ENCODE measurements at places on chromosomes 12 and 14. TPM values are rescaled to one million over a fixed set of nuclear protein-coding genes. Genes with fewer than 3 reads are reported as not detected.
A peak's percentile ranks its signal among the peaks of the same experiment; 100 is the strongest.

The PARPBP gene
- total RNA-seq = 0.27 TPM

- DNase-seq = no peak
- no peaks in the 10 kb centered on the region for H3K27me3 ChIP-seq
- peak overlapping the region; percentile 45 for H3K27ac ChIP-seq
- no peak overlapping the region for H3K4me3 ChIP-seq
- H3K36me3 ChIP-seq = no peaks in the 10 kb centered on the region
Observed at GRCh38 chr12:2120982-2121758, 68.4 kb downstream of the CACNA1C start.

The P2RX2 gene
- not detected for total RNA-seq

DNA sequence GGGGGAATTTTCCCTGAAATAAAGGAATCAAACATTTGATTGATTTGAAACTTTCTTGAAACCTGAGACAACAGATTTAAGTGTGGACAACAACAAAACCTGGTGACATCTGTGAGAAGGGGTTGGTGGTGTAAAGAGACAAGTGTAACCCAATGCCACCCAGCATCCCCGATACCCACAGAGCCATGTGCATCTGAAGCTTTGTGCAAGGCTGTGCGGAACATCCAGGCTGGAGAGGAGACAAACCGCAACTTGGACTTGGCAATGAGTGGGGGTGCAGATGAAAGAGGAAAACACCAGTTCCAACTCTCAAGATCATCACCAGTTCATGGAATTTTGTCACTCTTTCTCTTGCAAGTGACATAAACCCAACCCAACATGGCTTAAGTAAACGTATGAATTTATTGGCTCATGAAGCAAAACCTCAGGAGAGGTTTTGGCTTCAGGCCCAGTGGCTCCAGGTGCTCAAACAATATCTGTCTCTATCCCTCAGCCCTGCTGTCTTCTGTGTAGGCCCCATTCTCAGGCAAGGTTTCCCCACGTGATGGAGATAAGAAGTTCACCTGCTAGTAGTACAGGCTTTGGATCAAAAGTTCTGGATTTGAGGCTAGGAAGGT, 55.2 kb upstream of the NTF3 start:
- H3K4me3 ChIP-seq = no peak overlapping the region
- no peak for DNase-seq
- no peaks in the 10 kb centered on the region for H3K36me3 ChIP-seq
- H3K27ac ChIP-seq = no peak overlapping the region
- no peaks in the 10 kb centered on the region for H3K4me1 ChIP-seq

- H3K36me3 ChIP-seq = no peaks in the 10 kb centered on the region
- no peak for DNase-seq
- no peaks in the 10 kb centered on the region for H3K27me3 ChIP-seq
Observed at GRCh38 chr12:85603556-85603955, 232.7 kb downstream of the RASSF9 start.

- no peak for DNase-seq
- no peak overlapping the region for H3K27ac ChIP-seq
- H3K4me1 ChIP-seq = no peaks in the 10 kb centered on the region
- H3K4me3 ChIP-seq = no peak overlapping the region
- H3K36me3 ChIP-seq = no peaks in the 10 kb centered on the region
Observed at GRCh38 chr14:60309867-60310552, 61.0 kb downstream of the PPM1A start.

The PZP gene
- not detected for total RNA-seq

DNA sequence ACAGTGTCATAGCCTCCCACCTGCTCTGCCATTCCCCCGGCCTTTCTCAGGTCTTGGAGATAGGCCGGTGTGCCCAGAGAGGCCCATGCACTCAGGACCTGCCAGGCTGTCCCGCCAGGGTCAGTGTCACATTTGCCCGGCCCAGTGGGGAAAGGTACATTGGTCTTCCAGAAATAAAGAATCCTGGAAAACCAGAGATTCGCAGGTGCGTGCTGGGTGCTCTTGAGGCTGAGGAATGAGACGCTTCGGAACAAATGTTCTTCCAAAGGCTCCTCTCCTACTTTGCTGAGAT, 205.8 kb upstream of the RTL1 start:
- H3K4me3 ChIP-seq = no peak overlapping the region
- H3K4me1 ChIP-seq = no peaks in the 10 kb centered on the region
- H3K27ac ChIP-seq = no peak overlapping the region
- H3K36me3 ChIP-seq = no peaks in the 10 kb centered on the region
- H3K27me3 ChIP-seq = no peaks in the 10 kb centered on the region

The GLIPR1L1 gene
- not detected for total RNA-seq

DNA sequence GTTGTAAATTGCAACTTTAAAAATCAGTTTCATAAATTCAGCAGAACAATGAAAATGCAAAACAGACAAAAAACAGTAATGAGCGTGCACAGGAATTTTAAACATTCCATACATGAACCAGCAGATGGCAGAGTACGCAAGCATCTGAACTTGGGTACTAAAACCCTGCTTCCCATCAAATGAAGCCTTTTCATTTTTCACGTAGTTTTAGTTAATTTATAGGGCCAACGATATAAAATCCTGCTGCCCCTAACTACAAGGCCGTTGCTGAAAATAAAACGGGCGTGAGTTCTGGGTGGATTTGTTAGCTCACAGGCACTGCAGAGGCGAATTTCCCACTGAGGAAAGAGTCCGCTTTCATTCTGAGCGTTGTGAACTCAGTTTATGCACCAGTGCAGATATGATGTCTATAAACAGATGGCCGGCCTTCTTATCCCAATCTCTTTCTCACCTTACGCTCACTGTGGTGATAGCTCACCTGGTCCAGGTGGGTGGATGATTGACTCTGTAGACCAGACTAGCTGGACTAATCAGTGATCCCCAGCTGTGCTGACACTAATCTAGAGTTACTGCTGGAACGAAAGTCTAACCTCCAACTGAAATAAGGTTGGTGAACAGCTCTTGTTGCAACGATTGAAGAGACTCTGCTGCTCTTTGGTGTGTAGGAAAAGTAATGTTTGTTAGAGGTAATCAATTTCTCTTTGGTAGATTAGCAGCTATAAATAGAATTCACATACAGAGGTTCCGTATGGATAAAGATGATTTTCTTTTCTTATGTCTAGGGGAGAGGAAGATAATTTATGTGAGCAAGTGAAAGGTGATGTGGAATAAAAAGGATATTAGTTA, 89.2 kb downstream of the PDZRN4 start:
- no peaks in the 10 kb centered on the region for H3K4me1 ChIP-seq
- DNase-seq = no peak
- H3K27me3 ChIP-seq = no peaks in the 10 kb centered on the region
- H3K36me3 ChIP-seq = no peaks in the 10 kb centered on the region
- H3K4me3 ChIP-seq = peak overlapping the region; percentile 1

The HOXC6 gene
- total RNA-seq = not detected

DNA sequence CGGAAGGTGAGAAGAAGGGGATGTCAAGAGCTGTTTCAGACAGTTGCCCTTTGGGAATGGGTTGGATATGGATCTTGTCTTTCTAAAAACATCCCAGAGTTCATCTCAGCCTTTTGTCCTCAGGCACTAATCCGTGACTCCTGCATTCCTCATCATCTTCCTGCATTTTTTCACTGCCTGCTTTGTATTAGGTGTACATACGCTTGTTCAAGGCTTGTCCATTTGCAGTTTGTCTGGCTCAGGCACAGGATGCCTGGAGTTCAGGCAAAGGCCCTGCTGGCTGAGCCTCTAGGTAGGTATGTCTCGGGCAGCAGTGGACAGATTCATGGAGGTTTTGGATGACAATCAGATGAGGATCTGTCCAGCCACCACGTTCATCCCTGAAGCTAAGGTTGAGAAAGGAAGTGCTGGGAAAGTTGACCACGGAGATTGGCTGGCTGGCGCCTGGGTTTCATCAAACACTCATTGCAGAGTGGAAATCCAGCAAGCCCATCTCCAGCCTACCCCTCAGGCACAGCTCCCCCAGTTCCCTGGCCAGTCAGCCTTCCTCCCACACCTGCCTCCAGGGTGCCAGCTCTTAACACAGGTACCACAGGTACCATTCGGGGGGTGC, 12.4 kb upstream of the TMEM106C start:
- H3K4me3 ChIP-seq = no peak overlapping the region
- H3K27ac ChIP-seq = no peak overlapping the region
- no peaks in the 10 kb centered on the region for H3K36me3 ChIP-seq
- DNase-seq = no peak
